ENCODE measurements at places on chromosomes 3 and 15. TPM values are rescaled to one million over a fixed set of nuclear protein-coding genes. Genes with fewer than 3 reads are reported as not detected.

The GABRR3 gene
- total RNA-seq: not detected

The SEMA6D gene
- not detected for total RNA-seq

The GOLGA6B gene
- not detected for total RNA-seq

The PRTG gene
- 9.9 TPM for total RNA-seq

All from A549 treated with ZK216348 at 1 μM for 4 hours (cell line).